ENCODE measurements at places on chromosomes 2 and 18.

- no peak for DNase-seq
Measured at GRCh38 chr2:166106431-166107015, 21.3 kb downstream of the SCN1A start.

DNA sequence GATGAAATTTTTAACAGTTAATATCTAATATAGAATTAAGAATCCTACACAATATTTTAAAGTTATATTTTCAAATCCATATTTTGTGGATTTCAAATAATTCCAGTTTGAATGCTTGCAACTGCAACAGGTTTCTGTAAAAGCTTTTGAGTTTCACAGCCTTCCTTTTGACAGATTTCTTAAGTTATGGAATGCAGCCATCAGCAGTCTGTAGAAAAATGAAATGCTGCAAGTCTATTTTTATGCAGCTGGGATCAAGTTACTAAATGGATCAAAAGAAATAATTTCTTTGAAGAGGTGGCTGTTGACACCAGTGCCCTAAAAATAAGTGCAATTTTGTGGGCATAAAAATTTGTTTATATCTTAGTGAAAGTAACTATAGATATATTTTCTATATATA, 657.2 kb downstream of the NRXN1 start:
- no peak for DNase-seq

DNA sequence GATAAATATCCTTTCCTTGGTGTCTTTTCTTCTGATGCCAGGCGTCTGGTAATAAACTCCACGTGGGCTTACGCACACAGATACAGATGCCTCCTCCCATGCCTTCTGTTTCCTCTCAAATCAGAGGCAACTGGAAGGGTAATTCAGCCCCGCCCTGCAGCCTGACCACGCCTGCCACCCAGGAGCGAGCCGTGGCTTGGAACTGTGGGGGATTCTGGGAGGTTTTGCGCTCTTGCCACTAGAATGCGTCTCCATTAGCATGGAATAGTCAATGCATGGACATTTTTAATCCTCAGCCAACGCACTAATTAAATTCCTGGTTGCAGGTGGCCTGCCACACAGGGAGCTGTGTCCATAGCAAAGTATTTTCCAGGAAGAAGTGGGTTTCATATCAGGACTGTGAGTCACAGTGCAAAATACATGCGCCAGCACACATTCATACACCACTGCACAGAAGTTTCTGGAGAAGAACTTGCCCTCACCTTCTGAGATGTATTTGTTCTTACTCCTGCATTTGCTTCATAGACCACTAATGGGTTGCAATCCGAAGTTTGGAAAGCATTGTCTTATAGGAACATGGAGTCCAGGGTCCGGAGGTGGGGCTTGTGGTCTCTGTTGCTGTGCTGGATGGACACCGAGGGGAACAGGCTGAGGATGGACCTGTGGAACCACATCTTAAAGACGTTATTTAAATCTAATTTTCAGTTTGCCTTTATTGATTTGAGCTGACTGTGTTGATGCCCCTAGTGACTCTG, 151.4 kb downstream of the LDLRAD4 start:
- DNase-seq = no peak

- DNase-seq = no peak
Measured at GRCh38 chr2:150063432-150063889, 424.0 kb downstream of the RND3 start.

GRCh38 chr2:72293620-72294019, 146.0 kb upstream of the CYP26B1 start:
- no peak for DNase-seq

- no peak for DNase-seq
Measured at GRCh38 chr2:239789711-239790110, 235.4 kb downstream of the NDUFA10 start.

DNA sequence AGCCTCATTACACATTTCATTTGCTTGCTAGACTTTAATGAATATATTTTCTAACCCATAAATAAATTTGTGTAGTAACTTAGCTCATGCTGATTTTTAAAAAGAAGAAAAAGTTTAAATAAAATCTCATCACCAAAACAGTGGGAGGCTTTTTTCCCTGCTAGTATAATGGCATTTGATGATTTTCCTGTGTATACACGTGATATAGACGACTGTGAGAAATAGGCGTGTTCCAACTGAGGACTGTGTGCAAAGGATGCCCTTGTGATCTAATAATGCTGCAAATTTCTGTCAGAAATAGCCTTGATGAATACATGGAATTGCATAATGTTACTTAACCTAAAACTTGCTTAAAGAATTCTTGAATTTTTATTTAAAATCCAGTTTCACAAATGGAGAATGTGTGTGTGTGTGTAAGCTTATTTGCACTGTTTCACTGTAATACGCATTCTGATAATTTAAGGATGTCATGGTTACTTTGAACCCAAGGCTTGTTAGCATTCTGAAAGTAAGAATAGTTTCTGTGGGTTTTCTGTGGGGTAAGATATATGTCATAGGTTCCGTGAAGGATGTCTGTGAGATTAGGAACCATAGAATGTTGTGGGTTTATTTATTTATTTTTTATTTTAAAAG, 178.0 kb downstream of the DLGAP1 start:
- no peak for DNase-seq

GRCh38 chr2:232349946-232350635, 28.5 kb upstream of the ALPP start:
- no peak for DNase-seq

GRCh38 chr2:180219491-180219890, 212.4 kb upstream of the CWC22 start:
- DNase-seq = no peak

GRCh38 chr2:62440281-62440946, 65.6 kb downstream of the TMEM17 start:
- DNase-seq = no peak

DNA sequence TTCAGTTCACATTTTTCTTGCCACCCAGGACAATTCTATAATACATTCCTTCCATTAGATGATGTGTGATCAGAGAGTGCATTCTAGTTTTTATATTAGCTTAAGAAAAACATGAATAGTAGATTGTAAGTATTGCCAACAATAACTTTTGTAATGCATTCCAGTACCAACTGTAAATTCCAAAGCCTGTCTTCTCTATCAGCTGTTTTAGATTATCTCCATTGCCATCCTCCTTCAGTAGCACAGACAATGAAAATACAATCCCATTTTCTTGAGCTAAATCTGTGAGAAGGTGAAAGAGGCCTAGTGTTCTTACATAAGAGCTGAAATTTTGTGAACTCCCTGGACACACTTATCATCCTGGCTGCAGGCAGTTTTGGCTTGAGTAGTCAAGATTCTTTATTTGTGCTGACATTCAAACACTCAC, 103.9 kb downstream of the CCBE1 start:
- DNase-seq = no peak

Measured in stimulated activated CD8-positive, alpha-beta memory T cell treated with anti-CD3 and anti-CD28 coated beads, Interleukin-12 subunit alpha, Interleukin-12 subunit beta, amount 100 ng/mL, for 1 hour (primary cell).